ENCODE measurements at places on chromosomes 1 and 21. TPM values are rescaled to one million over a fixed set of nuclear protein-coding genes. Genes with fewer than 3 reads are reported as not detected.
A peak's percentile ranks its signal among the peaks of the same experiment; 100 is the strongest.

- no peaks in the 10 kb centered on the region for H3K36me3 ChIP-seq
- peaks cover 17% of the 10 kb centered on the region for H3K27me3 ChIP-seq
- peaks cover 13% of the 10 kb centered on the region for H3K4me1 ChIP-seq
Measured at GRCh38 chr1:167194182-167194581, 26.5 kb upstream of the POU2F1 start.

GRCh38 chr1:116252271-116252670 is 120.8 kb upstream of the ATP1A1 start:
- no peak for DNase-seq
- no peak overlapping the region for H3K4me3 ChIP-seq
- H3K36me3 ChIP-seq: no peaks in the 10 kb centered on the region

GRCh38 chr1:18104546-18105100 is 3.0 kb upstream of the IGSF21 start:
- no peaks in the 10 kb centered on the region for H3K36me3 ChIP-seq
- H3K27me3 ChIP-seq: peaks cover 39% of the 10 kb centered on the region
- H3K4me3 ChIP-seq: no peak overlapping the region
- no peak overlapping the region for H3K27ac ChIP-seq

DNA sequence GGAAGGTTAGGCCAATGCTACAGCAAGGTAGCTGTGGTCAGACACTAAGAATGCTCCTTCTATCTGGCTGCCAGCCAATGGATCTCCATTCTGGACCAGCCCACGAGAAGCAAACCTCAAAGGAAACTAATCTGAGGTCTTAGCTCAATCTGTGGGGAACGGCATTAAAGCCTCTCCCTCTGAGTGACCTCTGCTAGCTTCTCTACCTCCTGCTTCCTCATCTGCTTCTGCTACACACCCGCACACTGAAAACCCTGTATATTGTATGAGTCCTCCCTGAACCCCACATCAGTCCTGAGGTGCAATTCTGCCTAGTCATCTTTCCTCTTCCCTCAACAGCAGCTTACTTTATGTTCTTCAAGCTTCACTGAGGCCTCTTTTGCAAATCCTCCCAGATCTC is 6.9 kb upstream of the GALE start:
- H3K4me1 ChIP-seq: peaks cover 12% of the 10 kb centered on the region
- H3K4me3 ChIP-seq: no peak overlapping the region
- no peak overlapping the region for H3K27ac ChIP-seq
- H3K36me3 ChIP-seq: peaks cover 6% of the 10 kb centered on the region
- no peak for DNase-seq

GRCh38 chr1:225923381-225923691 is 714 bp downstream of the PYCR2 start:
- H3K36me3 ChIP-seq: peaks cover 31% of the 10 kb centered on the region
- peak overlapping the region; percentile 95 for H3K4me3 ChIP-seq
- H3K27me3 ChIP-seq: no peaks in the 10 kb centered on the region

DNA sequence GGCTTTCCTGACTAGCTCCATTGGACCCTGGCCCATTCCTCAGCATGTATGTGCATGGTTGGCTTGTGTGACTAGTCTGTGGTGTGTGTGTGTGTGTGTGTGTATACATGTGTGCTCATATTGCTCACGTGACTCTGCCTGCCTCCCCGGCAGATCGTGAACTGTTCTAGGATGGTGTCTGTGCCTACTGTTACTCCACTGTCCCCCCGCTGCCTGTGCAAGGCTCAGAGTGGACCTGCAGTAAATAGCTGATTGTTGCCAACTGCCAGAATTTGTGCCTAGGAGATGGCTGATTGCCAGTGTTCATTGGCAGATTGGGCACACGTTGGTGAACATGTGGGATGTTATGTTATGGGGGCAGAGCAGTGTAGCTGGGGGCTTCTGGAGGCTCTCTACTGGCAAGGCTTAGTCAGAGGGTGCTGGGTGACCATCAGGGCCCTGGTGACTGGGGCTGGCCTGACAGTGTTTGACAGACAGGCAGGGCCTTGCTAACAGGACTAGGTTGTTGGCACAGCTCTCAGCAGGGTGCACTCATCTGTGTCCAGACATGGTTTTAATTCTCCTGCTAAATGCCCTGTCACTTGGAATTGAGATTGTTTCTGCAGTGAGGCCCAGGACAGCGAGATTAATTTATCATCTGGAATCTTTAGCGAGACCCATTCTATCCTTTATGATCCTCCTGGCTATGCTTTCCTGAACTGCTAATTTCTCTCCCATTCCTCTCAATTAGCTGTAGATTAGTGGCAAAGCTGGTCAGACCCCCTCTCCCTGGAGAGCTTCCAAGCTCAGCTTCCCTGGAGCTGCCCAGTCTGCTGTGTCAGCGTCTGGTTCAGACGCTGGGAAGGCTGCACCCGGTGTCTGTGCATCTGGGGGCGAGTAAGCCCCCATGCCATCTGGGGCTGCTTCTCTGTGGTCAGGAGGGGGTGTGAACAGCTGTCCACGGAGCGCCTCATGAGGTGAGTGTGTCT is 20.8 kb downstream of the SLC6A17 start:
- no peak overlapping the region for H3K4me3 ChIP-seq
- peaks cover 4% of the 10 kb centered on the region for H3K27me3 ChIP-seq
- H3K4me1 ChIP-seq: no peaks in the 10 kb centered on the region

- no peak overlapping the region for H3K27ac ChIP-seq
- H3K27me3 ChIP-seq: no peaks in the 10 kb centered on the region
- no peaks in the 10 kb centered on the region for H3K4me1 ChIP-seq
- H3K4me3 ChIP-seq: no peak overlapping the region
- no peaks in the 10 kb centered on the region for H3K36me3 ChIP-seq
- no peak for DNase-seq
Measured at GRCh38 chr1:193680247-193680923, 494.0 kb upstream of the B3GALT2 start.

- H3K36me3 ChIP-seq: peaks cover 6% of the 10 kb centered on the region
- no peak overlapping the region for H3K27ac ChIP-seq
- DNase-seq: no peak
- H3K4me3 ChIP-seq: no peak overlapping the region
- peaks cover 16% of the 10 kb centered on the region for H3K4me1 ChIP-seq
- peaks cover 7% of the 10 kb centered on the region for H3K27me3 ChIP-seq
Measured at GRCh38 chr1:109242387-109242786, 7.0 kb upstream of the CELSR2 start.

DNA sequence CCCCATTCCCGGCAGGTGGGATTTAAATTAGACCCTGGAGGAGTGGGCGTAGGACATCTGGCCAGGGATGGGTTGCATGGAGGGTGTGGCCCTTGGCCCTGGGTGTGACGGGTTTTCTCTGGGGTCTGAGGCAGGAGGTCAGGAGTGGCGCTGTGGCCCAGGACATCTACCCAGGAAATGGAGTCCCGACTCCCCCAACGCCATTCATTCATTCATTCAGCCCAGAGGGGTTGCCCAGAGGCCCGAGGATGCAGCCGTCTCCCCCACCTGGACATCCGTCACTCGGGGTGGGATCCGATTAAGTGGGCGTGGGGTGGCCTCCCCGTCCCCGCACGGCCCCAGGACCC is 663 bp downstream of the ATP13A2 start:
- H3K4me1 ChIP-seq: peaks cover 14% of the 10 kb centered on the region
- H3K4me3 ChIP-seq: peak overlapping the region; percentile 84
- no peak for DNase-seq
- no peaks in the 10 kb centered on the region for H3K36me3 ChIP-seq
- H3K27ac ChIP-seq: peak overlapping the region; percentile 28
- no peaks in the 10 kb centered on the region for H3K27me3 ChIP-seq

DNA sequence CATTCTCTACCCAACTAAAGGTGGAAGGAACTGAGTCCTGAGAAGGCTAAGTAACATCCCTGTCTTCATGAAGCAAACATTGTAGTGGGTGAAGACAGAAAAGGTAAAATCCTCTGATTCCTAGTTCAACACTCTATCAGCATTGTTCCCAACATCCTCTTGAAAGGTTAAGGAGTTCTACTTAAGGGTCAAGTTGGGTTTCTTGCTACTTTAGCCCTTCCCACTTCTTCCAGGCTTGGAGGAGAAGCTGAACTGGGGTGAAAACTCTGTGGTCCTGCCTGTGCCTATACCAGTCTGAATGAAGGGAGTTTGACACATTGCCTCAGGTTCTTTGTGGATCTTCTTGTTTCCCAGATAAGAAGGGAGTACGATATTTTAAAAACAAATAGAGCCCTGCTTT is 54.1 kb downstream of the ATP2B4 start:
- peaks cover 54% of the 10 kb centered on the region for H3K4me1 ChIP-seq
- peak overlapping the region; percentile 89 for H3K27ac ChIP-seq
- no peak overlapping the region for H3K4me3 ChIP-seq
- H3K36me3 ChIP-seq: peaks cover 15% of the 10 kb centered on the region
- no peak for DNase-seq

- peaks cover 57% of the 10 kb centered on the region for H3K4me1 ChIP-seq
- H3K27me3 ChIP-seq: no peaks in the 10 kb centered on the region
- no peak for DNase-seq
- H3K36me3 ChIP-seq: no peaks in the 10 kb centered on the region
- H3K4me3 ChIP-seq: peak overlapping the region; percentile 80
- peak overlapping the region; percentile 72 for H3K27ac ChIP-seq
Measured at GRCh38 chr21:45075596-45076244, 1.3 kb downstream of the ADARB1 start.

DNA sequence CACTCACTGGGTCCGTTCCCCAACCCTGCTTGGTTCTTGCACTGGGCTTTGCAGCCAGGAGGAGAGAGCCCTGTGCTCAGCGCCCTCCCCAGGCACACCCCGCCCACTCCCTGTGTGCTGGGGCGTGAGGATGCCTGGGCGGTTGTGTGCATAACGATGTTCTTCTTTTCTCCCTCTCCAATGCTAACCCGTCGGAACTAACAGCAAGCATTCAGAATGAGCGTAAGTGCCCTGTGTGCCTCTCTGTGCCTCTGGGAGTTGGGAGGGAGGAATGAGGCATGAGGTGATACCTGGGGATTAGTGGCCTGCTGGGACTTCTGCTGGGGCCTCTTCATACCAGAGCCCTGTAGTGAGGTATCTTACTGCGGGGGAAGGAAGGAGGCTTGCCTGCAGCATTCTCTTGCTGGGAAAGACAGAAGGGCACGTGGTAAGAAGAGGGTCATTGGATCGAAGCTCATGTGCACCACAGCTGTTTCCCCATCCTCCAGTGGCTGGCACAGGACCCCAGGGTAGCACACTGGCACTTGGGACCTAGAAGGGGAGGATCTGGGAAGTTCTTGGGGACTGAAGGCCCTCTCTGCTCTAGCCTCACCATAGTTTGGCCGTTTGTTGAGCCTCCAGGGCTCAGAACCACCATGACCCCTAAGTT is 79.8 kb downstream of the NFASC start:
- H3K4me1 ChIP-seq: no peaks in the 10 kb centered on the region
- no peak for DNase-seq
- no peak overlapping the region for H3K27ac ChIP-seq
- peaks cover 6% of the 10 kb centered on the region for H3K27me3 ChIP-seq
- no peak overlapping the region for H3K4me3 ChIP-seq

DNA sequence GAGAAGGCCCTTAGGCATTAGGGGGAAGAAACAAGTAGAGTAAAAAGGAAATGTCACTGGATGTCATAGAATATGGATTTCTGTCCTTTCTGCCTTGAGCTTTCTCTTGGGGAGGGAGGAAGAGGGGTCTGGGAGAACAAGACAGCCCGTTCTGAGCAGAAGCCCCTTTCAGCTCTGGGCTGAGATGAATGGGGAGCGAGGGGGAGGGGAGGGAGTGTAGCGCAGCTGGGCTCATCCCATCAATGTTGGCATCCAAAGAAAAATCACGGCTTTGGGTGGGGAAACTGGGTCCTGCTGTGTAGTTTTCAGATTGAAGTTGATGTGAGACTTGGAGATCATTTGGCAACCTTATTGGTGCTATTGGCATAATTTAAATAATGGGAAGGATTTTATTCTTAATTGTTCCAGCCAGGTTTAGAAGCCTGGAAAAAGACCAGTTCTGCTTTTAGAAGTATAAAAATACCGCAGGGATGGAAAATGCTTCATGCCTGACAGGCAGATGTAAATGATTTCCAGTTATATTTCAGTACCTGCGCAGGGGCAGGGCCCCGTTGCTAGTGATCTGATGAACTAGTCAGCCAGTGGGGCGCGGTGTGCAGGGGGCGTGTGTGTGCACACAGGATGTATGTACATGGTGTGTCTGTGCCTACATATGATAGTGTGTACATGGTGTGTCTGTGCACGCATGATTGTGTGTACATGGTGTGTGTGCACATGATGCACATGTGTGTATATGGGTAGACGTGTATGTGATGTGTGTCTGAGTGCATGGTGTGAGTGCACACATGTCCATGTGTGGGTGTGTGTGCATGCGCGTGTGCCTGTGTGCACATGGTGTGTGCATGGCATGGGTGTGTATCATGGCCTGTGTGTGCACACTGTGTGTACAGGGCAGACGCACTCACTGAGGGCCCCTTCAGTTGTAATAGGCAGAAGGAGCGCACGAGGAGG is 36.0 kb downstream of the ABCG1 start:
- H3K27me3 ChIP-seq: no peaks in the 10 kb centered on the region
- no peak overlapping the region for H3K27ac ChIP-seq
- H3K4me1 ChIP-seq: peaks cover 7% of the 10 kb centered on the region
- no peaks in the 10 kb centered on the region for H3K36me3 ChIP-seq
- DNase-seq: no peak

- DNase-seq: peak; percentile 17
- no peak overlapping the region for H3K27ac ChIP-seq
- peaks cover 73% of the 10 kb centered on the region for H3K27me3 ChIP-seq
- H3K36me3 ChIP-seq: peaks cover 2% of the 10 kb centered on the region
Measured at GRCh38 chr1:220879509-220880361, 492 bp downstream of the HLX start.

GRCh38 chr1:183315991-183316758 is 102.0 kb downstream of the NMNAT2 start:
- H3K27me3 ChIP-seq: peaks cover 12% of the 10 kb centered on the region
- H3K27ac ChIP-seq: no peak overlapping the region
- DNase-seq: no peak
- H3K36me3 ChIP-seq: no peaks in the 10 kb centered on the region

DNA sequence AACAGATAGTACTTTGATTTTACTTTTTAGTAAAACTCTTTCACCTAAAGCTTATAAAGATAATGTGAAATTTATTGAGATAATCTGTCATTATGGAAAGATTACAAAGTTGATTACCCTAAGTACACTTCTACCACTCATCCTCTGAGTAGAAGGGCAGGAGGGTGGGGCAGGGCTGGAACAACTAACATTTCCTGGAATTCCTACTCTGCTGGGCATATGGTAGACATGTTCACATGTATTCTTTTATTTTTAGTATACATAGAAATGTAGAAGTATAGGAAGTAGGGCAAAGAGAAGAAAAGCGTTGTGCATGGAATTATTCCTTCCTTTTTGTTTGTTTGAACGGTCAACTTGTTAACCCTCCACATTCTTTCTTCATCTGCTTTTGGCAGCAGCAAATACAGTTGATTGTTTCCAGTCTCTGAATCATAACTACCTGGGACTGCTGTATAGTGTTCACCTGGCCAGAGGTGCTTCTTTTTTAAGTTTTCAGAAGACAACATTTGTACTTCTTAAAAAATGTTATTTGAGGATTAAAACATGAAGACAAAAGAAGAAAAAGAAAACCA is 85.1 kb downstream of the POU2F1 start:
- no peak overlapping the region for H3K4me3 ChIP-seq
- DNase-seq: no peak
- no peaks in the 10 kb centered on the region for H3K36me3 ChIP-seq
- peaks cover 2% of the 10 kb centered on the region for H3K4me1 ChIP-seq

SLFNL1 gene
- total RNA-seq: 0.07 TPM

KCNT2 gene
- total RNA-seq: not detected

ITSN1 gene
- total RNA-seq: 4.5 TPM

SLC6A17 gene
- 0.02 TPM for total RNA-seq

F13B gene
- not detected for total RNA-seq

DNALI1 gene
- not detected for total RNA-seq

DYNLT4 gene
- total RNA-seq: 0.41 TPM

XCL2 gene
- 0.75 TPM for total RNA-seq

SLC5A9 gene
- not detected for total RNA-seq

LIN28A gene
- not detected for total RNA-seq

ADAMTS4 gene
- 3.0 TPM for total RNA-seq

PROK1 gene
- not detected for total RNA-seq

OPTC gene
- total RNA-seq: not detected

S100A2 gene
- total RNA-seq: 5.3 TPM

SELENOF gene
- total RNA-seq: 127 TPM
